ENCODE measurements at places on chromosomes 2 and 18. TPM values are rescaled to one million over a fixed set of nuclear protein-coding genes. Genes with fewer than 3 reads are reported as not detected.

The PDE1A gene
- 22.5 TPM for polyA plus RNA-seq

GRCh38 chr2:241849616-241850543, 8.8 kb downstream of the PDCD1 start:
- no peak for DNase-seq

DNA sequence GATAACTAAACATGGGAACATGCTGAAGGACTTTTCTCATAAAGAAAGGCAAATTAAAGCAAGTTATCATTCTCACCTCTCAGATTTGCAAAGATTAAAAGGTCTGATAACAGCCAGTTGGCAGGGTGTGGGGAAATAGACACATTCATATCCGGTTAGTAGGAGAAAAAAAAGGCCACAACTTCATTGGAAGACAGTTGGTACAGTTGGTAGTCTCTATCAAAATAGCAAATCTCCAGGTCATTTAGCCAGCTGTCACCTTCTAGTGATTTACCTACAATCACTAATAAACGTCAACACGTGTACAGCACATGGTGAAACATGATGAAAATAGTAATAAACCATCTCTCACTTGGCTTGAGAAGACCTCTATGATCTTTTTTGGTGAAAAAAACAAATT, 16.6 kb downstream of the INPP5D start:
- no peak for DNase-seq

DNA sequence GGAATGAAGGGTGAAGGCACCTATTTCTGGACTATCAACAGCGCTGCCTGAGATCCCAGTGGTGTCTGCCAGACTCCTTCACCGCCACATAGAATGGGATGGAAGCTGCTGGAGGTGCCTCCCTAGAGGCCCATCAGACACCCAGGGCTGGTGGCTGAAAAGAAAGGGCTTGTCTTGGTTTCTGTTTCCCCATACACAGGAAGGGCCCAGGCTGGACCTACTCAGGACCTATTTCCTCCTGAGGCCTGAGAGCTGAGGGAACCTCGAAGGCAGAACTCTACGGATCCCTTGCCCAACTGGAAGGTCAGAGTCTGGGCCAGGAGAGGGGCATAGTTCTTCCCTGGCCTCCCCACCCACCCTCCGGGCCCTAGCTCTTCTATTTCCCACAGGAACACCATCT, 2.9 kb upstream of the CLEC4F start:
- DNase-seq: no peak
